ENCODE measurements at places on chromosomes 13 and 19.

GRCh38 chr13:60334310-60334709 lies 62.7 kb upstream of the TDRD3 start:
- no peak for DNase-seq

DNA sequence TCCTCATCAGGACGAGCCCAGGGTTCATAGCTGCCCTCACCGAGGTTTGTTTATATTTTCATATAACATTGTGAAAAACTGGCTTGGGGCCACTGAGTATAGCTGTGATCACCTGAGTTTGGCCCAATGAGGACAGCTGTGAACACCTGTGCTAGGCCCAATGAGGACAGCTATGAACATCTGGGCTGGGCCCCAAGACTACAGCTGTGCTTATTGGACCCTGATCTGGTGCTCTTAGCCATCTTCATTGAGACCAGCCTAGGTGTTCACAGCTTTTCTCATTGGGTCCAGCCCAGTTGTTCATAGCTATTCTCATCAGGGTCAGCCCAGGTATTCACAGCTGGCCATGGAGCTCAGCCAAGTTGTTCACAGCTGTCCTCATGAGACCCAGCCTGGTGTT lies 1167.3 kb downstream of the UQCRFS1 start:
- DNase-seq: no peak

- no peak for DNase-seq
These were observed 231.7 kb downstream of the FOXO1 start for GRCh38 chr13:40434516-40435397.

GRCh38 chr19:45975306-45976070 lies 1.8 kb upstream of the NOVA2 start:
- no peak for DNase-seq

- DNase-seq: peak; percentile 49
These were observed at the start of gene MIDN for GRCh38 chr19:1248139-1248785. Gene MIDN, plus strand, starts transcription at chr19:1248583. Its CDS starts 1,714 bp downstream, at chr19:1250297.

GRCh38 chr13:62704875-62705274 lies 1289.2 kb upstream of the PCDH20 start:
- peak; percentile 23 for DNase-seq

GRCh38 chr19:50204811-50205675 lies 1.6 kb downstream of the MYH14 start:
- no peak for DNase-seq

DNA sequence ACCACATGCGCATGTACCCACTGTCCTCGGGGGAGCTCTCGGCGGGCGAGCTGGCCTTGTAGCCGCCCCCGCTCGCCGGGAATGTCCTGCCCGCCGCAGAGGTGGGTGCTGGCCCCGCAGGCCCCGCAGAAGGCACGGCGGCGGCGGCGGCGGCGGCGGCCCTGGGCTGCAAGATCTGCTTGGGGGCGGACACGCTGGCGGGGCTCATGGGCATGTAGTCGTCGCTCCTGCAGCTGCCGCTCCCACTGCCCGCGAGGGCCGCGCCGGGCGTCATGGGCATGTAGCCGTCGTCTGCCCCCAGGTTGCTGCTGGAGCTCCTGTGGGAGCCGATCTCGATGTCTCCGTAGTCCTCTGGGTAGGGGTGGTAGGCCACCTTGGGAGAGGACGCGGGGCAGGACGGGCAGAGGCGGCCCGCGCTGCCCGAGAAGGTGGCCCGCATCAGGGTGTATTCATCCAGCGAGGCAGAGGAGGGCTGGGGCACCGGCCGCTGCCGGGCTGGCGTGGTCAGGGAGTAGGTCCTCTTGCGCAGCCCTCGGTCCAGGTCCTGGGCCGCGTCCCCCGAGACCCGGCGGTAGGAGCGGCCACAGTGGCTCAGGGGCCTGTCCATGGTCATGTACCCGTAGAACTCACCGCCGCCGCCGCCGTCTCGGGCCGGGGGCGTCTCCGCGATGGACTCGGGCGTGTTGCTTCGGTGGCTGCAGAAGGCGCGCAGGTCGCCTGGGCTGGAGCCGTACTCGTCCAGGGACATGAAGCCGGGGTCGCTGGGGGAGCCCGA lies 2.4 kb downstream of the IRS2 start:
- DNase-seq: no peak

GRCh38 chr13:97889803-97890202 lies 63.7 kb upstream of the IPO5 start:
- DNase-seq: no peak
